ENCODE measurements at places on chromosomes 1 and 21.

DNA sequence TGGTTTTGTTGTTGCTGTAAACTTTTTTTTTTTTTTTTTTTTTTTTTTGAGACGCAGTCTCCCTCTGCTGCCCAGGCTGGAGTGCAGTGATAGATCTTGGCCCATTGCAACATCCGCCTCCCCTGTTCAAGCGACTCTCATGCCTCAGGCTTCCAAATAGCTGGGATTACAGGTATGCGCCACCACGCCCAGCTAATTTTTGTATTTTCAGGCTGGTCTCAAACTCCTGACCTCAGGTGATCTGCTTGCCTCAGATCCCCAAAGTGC lies 78.9 kb upstream of the SLC45A1 start:
- DNase-seq: peak; percentile 74

GRCh38 chr1:100661176-100661575 lies 58.4 kb upstream of the VCAM1 start:
- no peak for DNase-seq

- DNase-seq: no peak
These were observed 334.3 kb downstream of the NCAM2 start for GRCh38 chr21:21332492-21332891.

- peak; percentile 20 for DNase-seq
These were observed 2.6 kb downstream of the MGST3 start for GRCh38 chr1:165633614-165634013.

- no peak for DNase-seq
These were observed 724.5 kb downstream of the NCAM2 start for GRCh38 chr21:21722731-21723130.

DNA sequence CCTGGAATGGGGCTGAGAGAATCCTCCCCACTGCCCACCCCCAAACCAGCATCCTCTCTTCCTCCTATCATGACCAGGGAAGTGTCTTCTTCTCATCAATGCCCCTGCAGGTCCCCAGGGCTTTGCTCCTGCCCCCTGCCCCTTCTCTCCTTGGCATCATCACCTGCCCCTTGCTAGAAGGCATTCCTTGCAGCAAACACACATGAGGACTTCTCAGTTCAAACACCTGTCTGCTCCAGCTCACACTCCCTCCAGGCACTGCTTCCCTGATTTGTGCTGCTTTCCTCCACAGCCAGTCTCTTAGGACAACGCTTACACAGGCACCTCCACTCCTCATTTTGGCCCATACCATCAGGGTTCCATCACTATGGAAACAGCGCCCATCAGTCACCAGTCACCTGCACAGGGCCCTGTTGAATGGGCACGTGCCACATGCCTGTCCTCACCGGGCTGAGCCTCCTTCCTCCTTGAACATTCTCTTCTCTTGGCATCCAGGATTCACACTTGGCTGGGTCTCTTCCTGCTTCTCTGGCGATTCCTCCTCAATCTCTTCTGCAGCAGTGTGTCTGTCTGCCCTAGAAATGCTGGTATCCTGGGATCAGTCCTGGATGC lies 81.9 kb upstream of the EDN2 start:
- DNase-seq: no peak

GRCh38 chr1:204198348-204199340 lies 2.4 kb upstream of the KISS1 start:
- DNase-seq: peak; percentile 69

- DNase-seq: peak; percentile 46
These were observed 653 bp downstream of the CASP9 start for GRCh38 chr1:15523104-15524020.

DNA sequence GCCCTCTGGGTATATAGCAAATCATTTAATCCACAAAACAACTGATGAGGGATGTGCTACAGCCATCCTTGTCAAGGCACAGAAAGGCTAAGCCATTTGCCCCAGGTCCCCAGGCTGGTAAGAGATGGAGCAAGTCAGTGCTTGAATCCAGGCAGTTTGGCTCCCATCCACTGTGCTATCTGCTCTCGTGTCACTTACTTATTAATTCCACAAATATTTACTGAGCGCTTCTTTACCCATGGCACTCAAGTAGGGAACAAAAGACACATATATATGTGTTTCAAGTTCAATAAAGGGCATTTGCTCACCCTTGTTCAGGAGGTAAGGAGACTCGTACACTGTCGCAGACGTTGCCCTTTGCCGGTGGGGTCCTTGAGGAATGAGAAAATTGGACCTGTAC lies 38.6 kb upstream of the MPZL1 start:
- DNase-seq: no peak

DNA sequence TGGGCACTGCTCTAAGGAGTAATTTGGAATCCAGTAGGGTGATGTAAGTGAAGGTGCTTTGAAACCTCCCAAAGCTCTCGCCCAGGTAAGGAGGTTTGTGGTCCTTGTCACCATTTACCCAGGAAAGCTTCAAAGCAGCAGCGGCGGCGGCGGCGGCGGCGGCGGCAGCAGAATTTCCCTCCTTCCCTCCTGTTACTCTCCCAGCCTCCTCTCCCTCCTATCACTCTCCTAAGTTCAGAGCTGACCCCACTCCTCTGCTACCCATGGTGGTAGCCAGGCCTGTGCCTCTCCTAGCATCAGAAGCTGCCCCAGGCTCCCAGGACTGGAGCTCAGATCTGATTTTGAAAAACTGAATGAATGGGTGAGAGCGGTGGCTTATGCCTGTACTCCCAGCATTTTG lies 60.7 kb downstream of the ACBD3 start:
- no peak for DNase-seq

GRCh38 chr1:200542162-200542561 lies 78.4 kb downstream of the KIF14 start:
- no peak for DNase-seq

GRCh38 chr1:91160363-91161075 lies 138.7 kb upstream of the ZNF644 start:
- DNase-seq: no peak

GRCh38 chr1:10467078-10467477 lies 5.3 kb downstream of the DFFA start:
- no peak for DNase-seq

DNA sequence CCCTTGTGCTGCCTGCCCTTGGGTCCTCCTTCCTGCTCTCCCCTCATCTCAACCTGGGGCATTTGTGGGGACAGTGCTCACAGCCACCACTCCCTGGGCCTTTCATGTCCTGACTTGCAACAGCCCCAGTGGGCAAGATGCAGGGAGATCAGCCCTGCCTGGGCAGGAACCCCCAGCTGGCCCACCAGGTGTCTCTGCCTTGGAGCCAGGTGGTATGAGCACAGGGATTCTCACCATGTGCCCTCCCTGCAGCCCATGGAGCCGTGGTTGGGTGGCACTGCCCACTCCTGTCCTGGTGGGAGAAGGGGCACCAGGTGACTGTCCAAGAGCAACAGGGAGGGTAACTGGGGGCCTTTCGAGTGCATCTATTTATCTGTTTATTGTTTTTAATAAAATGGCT lies 100.4 kb downstream of the AJAP1 start:
- DNase-seq: no peak

GRCh38 chr1:167130829-167131510 lies 37.1 kb downstream of the STYXL2 start:
- no peak for DNase-seq

DNA sequence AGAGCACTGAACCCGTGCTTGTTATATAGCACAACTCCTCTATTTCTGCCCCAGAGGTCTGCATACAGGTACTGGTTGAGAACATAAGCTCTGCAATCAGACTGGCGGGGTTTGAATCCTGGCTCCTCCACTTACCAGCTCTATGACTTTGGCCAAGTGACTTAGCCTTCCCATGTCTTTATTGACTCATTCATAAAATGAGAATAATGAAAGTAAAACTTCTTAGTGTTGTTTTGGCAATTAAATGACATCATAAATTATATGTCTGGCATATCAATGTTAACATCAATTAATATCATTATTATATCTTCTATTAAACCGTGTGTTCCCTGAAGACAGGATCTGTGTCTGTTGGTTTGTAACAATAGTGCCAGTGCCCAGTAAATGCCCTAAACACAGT lies 4.3 kb downstream of the INKA2 start:
- DNase-seq: no peak

GRCh38 chr1:198678901-198679329 lies 40.1 kb downstream of the PTPRC start:
- peak; percentile 31 for DNase-seq

DNA sequence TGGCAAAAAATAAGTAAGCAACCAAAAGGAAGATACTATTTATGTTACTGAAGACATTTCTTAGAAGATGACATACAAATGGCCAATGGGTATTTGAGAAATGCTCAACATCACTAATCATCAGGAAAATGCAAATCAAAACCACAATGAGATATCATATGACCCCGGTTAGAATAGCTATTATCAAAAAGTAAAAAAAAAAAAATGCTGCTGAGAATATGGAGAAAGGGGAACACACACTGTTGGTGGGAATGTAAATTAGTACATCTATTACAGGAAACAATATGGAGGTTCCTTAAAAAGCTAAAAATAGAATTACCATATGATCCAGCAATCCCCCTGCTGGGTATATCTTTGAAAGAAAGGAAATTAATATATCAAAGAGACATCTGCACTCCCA lies 34.3 kb upstream of the CREG1 start:
- no peak for DNase-seq

- no peak for DNase-seq
These were observed 28.5 kb downstream of the CAMK1G start for GRCh38 chr1:209611771-209612570.

GRCh38 chr1:200380589-200381021 lies 29.2 kb downstream of the ZNF281 start:
- DNase-seq: no peak

GRCh38 chr21:40846103-40846502 lies 855 bp downstream of the DSCAM start:
- DNase-seq: no peak

GRCh38 chr1:160066829-160067745 lies 2.9 kb downstream of the KCNJ10 start:
- no peak for DNase-seq

GRCh38 chr1:43979528-43980254 lies 681 bp downstream of the B4GALT2 start:
- peak; percentile 60 for DNase-seq

DNA sequence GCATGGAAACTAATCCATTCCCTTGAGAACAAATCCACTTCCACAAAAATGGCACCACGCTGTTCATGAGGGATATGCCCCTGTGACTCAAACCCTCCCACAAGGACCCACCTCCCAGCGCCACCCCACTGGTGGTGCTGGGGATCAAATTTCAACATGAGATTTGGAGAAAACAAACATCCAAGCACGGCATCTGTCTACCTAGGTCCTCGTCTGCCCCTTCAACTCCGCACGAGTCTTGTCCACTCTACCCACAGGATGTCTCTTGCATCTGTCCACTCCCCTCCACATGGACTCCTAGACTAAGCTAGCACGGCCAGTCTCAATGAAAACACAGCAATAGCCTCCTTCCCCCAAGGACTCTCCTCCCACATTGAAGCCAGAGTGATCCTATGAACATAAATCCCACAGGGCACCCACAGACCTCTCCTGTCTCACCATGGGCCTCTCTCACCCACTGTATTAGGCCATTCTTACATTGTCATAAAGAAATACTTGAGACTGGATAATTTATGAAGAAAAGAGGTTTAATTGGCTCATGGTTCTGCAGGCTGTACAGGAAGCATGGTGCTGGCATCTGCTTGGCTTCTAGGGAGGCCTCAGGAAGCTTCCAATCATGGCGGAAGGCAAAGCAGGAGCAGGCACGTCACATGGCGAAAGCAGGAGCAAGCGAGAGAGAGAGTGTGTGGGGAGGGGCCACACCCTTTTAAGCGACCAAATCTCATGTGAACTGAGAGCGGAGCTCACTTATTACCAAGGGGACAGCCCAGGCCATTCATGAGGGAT lies 101.4 kb downstream of the TOMM20 start:
- no peak for DNase-seq

- DNase-seq: peak; percentile 73
These were observed 458 bp upstream of the ALPL start for GRCh38 chr1:21508580-21509350.
